ENCODE measurements at places on chromosomes 1 and 21.

DNA sequence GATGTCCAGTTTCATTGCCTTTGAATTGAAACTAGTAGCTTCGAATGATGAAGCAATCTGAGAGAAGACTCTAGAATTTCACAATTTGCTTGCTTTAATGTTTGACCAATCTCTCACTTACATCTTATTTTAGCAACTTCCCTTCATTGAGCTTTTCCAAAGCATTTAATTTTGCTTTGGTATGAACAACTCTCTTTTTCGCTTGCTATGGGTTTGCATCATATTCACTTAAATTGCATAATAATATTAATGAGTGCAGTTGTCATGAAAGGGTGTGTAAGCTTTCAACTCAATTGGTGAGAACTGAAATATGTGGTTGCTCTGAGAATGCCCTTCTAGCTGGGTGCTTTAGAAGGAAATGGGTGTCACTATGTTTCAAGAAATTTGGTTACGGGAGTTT is 309.2 kb downstream of the HLX start:
- peak; percentile 58 for DNase-seq

DNA sequence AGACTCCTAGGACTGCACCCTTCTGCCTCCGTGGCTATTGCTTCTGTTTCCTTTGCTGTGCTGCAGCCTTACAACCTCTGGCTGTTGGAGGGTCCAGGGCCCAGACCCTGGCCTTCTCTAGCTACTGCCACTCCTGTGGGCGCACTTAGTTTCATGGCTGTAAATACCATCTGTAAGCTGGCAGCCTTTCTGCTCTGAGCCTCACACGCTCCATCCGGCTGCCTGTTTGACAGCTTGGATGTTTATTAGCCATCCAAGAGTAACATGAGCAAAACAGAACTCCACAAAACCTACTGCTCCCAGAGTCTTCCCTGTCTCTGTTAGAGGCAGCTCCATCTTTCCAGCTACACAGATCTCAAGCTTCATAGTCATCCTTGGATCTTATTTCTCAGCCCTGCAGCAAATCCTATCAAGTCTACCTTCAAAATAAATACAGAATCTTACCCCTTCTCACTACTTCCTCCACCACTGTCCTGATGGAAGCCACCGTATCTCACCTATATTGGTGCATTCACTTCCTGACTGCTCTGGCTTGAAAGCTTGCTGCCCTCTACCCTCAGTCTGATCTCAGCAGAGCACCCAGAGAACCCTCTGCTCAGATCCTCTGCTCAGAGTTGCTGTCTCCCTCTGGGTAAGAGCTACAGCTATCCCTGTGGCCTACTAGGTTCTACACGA is 19.1 kb downstream of the SLC25A33 start:
- no peak for DNase-seq

DNA sequence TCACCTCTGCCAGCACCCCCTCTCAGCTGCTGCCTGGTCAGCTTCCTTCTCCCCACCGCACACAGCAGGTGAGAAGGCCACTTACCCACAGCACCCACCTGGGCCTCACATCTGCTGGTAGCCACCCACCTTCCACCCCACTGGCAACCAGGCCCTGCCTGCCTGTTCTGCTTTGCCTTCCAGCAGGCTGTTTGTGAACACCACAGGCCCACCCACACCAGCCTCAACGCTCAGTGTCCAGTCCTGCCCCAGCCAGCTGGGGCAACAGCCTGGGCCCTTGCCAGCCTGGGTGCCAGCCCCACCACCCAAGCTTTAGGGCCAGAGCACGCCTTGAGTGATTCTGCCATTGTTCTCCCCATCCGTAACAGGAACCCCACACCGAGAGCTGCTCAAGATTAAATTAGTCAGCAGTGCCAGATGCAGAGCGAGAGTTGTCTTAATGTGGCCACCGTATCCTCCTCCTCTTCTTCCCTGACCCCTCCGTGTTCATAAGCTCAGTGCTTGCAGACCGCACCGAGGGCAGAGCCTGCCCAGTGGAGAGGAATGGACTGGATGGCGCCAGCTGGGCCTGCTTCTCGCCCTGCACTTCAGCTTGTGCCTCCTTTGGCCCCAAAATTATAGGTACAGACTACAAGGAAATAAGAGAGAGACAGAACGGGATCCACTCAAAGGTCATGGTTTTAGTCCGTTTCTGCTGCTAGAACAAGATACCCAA is 120.3 kb upstream of the COL6A1 start:
- no peak for DNase-seq

DNA sequence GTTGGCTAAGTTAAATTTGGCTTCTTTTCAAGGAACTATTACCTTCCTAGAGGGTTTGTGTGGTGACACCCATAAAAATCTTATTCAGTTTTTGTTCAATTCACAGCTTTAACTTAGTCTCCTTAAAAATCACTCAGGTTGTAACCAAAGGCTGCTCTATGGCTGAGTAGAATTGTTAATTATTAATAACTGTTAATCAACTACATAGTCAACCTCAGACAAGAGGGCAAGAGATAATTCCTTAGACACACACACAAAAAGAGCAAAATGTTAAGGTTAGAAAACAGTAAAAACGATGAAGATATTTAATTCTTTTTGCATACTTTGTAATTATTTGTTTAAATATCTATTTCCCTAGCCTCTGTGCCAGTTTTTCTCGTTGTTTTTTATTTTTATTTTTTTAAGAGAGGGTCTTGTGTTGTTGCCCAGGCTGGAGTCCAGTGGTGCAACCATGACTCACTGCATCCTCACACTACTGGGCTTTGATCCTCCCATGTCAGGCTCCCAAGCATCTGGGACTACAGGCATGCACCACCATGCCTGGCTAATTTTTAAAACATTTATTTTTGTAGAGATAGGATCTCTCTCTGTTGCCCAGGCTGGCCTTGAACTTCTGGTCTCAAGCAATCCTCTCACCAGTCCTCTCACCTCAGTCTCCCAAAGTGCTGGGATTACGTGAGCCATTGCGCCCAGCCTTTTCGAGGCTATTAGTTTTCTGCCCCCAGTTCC is 215.2 kb downstream of the DISC1 start:
- DNase-seq: peak; percentile 73

DNA sequence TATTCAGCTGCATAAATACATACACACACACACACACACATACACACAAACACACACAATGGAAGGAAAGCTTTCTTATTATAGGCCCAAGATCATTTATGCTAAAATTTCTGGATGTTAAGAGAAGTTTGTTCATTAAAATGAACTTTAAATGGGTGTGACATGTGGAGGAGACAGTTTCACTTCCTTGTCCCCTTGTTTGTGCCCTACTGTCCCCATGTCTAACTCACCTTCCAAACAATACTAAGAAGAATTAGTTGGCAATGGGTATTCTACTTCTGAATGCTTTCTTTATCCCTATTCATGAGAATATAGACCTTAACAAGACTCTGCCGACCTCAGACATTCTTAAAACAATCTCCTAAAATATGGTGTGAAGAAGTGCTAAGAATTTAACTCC is 63.5 kb upstream of the NRIP1 start:
- no peak for DNase-seq

- DNase-seq: no peak
Measured at GRCh38 chr1:208821939-208822338, 577.8 kb upstream of the PLXNA2 start.

GRCh38 chr1:41802532-41803501 is 115.9 kb downstream of the HIVEP3 start:
- DNase-seq: no peak

DNA sequence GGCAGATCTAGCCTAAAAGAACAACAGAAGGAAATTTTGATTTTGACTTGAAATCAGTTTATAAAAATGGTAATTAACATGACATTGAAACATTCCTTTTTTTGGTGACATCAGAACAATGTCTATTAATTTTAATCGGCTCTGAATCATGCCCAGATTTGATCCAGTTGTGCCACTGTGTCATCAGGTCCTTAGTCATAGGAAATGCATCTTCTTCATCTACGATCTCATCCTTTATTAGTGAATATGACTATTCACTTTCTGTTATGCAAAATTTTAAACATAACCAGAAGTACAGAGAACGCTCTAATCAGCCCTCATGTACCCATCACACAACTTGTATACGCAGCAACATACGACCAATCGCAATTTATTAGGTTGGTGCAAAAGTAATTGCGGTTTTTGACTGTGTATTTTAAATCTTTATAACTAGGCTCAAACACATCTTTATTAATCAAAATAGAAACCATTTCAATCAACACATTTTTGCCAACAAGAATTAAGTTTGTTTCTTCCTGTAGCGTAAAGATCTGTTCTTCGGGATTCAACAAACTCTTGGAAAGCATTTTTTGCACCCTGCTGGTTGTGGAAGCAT is 40.3 kb upstream of the TLR5 start:
- no peak for DNase-seq

- no peak for DNase-seq
Measured at GRCh38 chr1:54459140-54459539, 52.9 kb upstream of the SSBP3 start.

DNA sequence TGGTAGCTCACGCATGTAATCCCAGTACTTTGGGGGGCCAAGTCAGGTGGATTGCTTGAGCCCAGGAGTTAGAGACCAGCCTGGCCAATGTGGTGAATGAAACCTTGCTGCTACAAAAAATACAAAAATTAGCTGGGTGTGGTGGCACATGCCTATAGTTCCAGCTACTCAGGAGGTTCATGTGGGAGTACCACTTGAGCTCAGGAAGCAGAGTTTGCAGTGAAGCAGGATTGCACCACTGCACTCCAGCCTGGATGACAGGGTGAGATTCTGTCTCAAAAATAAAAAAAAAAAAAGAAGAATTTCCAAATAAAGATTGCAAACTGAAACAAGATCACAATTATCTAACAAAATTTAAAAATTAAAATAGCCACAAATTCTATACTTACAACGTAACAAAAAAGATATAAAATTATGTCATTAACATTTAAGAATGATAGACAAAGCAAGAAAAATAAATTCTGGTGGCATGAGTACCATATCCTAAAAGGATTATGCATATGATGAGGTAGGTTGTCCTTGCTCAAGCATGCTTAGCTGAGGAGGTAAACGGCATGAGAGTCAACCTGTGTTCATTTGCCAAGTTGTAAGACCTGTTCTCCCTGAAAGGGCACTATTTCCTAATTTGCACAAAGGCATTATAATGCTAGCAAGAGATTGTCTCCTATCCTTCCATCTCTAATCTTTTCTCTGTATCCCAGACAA is 20.2 kb downstream of the IPP start:
- peak; percentile 58 for DNase-seq

DNA sequence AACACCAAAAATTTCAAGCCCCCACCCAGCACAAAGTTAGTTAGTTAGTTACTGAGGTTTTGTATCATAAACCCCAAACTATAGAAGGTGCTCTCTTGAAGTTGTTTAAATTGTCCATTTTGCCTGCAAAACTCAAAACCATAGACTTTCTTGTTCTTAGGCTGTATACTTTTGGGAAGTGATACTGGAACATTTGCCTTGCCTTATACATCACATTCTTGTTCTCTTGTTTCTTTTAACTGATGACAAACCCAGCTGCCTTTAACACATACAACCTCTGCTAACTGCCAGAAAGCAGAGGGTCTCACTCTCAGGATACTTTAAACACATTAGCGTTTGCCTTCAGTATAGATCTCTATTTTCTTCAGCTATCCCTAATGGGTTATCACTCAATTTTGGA is 570.5 kb downstream of the MRPL39 start:
- DNase-seq: no peak

DNA sequence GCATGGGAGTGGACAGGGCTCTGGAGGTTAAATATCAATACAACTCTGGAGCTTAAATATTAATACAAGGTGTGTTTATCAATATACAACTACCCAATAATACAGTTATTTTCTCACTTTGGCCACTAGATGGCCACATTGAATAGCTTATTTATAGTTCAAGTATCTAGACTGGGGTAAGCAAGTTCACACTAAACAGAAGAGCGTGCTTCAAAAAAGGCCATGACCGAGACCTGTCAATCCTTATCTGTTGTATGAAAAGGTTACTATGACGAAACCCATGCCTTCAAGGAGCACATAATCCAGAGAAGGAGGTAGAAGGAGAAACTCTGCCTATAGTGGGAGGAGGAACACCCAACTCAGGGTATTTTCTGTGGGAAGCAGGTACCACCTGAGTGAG is 29.1 kb downstream of the CHML start:
- DNase-seq: peak; percentile 81

DNA sequence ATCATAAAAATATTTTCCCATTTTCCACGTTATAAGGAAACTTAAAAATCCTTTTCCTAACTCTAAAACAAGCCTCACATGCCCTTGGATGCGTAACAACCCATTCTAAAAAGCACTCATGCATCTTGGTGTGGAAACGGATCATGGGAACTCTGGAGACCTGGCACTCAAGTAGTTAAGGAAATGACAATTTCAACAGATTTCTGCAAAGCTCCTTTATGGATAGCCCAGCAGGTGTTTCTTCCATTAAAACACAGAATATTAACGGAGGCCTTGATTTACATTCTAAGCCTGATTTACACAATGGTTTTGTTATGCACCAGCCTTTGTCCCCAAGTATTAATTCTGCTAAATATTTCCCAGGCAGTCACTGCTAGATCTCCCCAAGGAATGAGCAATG is 12.9 kb downstream of the PARS2 start:
- no peak for DNase-seq

DNA sequence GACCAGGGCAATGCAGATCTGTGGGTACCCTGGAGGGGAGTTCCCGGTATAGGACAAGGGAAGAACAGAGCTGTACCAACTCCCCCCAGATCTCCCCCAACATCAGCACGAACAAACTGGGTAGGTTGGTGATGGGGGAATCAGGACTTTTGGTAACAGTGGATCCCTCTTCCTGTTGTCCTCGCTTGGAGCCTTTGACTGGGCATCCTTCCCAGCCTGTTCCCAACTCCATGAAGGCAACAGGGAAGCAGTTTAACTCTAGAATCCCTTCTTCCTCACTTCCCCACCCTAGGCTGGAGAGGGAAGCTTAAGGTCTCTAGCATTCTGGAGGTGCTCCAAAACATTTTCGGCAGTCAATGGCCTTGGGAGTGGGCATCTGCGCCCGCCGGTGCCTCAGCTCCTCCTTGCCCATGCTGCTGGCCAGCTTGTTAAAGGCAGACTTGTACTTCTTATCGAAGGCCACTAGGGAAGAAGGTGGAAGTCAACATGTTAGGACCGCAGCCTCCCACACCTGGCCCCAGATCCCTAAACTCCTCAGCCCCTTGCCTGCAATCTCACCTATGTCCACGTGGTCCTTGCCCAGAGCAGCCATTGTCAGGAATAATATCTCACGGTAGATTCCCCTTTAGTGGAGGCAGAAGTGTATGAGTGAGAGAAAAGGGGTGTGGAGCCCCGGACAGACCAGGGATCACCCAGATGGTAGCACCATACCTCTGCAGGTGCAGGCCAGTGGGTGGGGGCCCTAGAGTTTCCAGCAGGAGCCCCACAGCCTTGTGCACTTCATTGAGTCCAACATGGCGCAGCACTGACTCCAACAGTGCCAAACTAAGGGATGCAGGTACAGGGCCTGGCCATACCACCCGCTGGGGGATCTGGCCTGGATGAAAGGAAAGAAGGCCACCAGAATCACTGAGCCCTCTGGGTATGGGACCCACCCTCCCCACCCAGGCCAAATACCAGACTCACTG is 7.5 kb upstream of the GATAD2B start:
- no peak for DNase-seq

- no peak for DNase-seq
Measured at GRCh38 chr1:198620951-198621824, 17.7 kb upstream of the PTPRC start.

- no peak for DNase-seq
Measured at GRCh38 chr1:213256438-213257087, 205.5 kb downstream of the RPS6KC1 start.

GRCh38 chr1:164534863-164535610 is 23.9 kb upstream of the PBX1 start:
- no peak for DNase-seq

- DNase-seq: no peak
Measured at GRCh38 chr1:206000641-206001339, 2.4 kb downstream of the RAB7B start.

GRCh38 chr1:11515368-11516300 is 36.7 kb downstream of the DISP3 start:
- no peak for DNase-seq

Measured in amniotic epithelial cell (primary cell).